Activated CD8-positive, alpha-beta memory T cell treated with anti-CD3 and anti-CD28 coated beads for 1 hour (primary cell): ENCODE measurements at places on chromosomes 5 and 9.

- no peak for DNase-seq
Measured at GRCh38 chr5:178186427-178186826, 744 bp downstream of the GMCL2 start.

DNA sequence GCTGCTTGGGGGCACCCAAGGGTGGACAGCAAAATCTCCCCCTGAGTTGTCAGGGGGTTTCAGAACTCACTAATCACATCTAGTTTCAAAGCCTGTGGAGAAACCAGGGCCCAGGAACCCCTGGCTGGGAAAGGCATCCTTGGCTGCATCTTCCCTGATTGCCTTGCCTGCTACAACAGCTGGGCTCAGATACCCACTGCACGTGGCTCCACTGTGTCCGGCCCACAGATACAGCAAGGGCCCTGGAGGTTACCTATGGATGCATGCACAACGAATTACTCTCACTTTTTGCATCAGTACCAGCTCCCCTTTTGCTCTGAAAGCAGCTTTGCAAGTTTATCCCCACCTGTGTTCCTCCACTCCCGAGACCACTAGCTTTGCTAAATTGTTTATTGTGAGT is 55.0 kb downstream of the ATP10B start:
- DNase-seq = no peak

DNA sequence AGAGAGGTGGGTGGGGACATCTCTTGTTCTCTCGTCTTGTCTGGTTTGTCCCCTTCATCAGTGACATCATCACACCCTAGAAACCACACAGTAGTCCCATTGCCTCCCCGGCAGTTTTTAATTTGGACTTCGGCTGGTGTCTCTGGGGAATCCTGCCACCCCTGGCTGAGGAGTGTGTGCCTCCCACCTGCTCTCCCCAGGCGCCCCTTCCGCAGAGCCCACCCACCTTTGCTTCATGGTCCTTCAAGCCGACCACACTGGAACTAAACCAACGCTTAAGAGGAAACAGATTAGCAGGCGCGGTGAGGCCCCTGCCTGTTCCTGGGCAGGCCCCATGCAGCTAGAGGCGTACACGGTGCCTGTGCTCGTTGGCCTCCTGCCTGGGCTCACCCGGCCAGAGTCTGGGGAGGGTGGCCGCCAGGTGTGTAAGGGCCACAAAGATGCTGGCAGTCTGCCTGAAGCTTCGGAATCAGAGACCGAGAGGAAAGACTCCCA is 107.6 kb upstream of the SPRY4 start:
- no peak for DNase-seq

GRCh38 chr5:140253985-140254384 is 48.9 kb downstream of the PFDN1 start:
- DNase-seq = no peak

- no peak for DNase-seq
Measured at GRCh38 chr5:139388198-139388821, 1.4 kb downstream of the MZB1 start.

DNA sequence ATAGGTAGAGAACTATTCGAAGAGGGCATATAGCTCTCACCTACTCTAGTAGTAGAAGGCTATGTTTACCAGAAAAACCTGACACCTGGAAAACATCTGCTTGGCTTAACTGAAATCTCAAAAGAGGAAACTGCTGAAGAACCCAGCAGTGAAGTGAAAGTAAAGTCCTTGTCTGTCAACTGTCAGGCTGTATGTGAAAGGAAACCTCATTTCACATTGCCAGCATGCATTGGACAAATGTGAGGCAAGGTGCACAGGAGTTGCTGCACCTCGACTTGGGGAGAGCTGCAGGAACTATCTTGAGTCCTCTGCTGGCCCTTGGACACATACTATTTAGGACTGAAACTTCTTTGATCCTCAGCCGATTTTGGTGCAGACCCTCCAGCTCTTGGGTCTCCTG is 53.3 kb downstream of the NREP start:
- DNase-seq = no peak

DNA sequence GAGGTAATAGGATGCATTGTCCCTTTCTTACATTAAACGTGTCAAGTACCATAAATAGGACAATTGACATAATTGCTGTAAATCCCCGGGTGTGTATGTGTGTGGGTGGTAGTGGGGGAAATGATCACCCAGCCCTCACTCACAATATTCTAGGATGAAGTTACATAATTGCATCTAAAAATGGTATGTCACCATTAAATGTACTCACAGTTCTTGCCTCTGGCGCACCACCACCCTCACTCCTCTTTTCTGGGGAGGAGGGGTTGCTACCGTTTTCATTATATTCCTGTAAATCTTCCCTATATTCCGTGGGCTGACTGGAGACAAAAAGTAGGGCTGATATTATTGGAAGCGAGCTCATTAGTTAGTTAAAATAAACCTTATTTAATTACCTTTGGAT is 563.8 kb downstream of the TLR4 start:
- DNase-seq = no peak

GRCh38 chr5:180343831-180344695 is 9.1 kb downstream of the GFPT2 start:
- no peak for DNase-seq

- DNase-seq = no peak
Measured at GRCh38 chr9:87233899-87234455, 263.7 kb upstream of the DAPK1 start.

DNA sequence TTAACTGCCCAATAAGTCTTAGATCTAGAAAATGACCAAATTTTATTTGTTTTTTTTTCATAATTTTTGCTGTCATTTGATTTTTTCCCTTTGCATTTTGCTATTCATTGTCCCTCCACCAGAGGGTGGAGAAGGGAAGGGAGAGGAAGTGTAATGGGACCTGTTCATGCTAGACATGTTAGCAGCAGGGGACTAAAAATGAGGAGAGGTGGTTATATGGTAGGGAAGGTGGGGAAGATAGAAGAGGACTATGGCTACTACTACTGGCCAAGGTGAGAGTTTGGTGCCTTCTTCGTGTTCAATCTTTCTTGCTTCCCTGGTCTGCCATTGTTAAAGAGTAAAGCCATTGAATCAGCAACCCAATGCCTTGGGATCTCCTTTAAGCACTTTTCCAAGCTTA is 6.4 kb downstream of the GRIA1 start:
- DNase-seq = no peak

GRCh38 chr9:75229605-75230332 is 141.5 kb downstream of the OSTF1 start:
- DNase-seq = no peak

- DNase-seq = no peak
Measured at GRCh38 chr5:51225789-51226742, 157.2 kb upstream of the ISL1 start.

DNA sequence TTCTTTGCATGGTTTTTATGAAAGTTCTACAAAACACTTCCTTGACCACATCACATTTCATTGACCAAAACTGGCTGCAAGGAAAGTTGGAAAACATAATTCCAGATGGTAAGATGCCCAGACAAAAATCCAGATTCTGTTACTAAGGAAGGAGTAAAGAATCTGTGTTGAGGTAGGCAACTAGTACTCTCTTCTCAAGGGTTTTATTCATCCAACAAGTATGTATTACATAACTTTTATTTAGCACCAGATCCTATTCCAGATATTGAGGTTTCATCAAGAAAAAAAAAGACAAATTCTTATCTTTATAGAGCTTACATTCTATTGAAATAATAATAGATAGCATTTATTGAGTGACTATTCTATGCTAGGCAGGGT is 43.2 kb upstream of the UGCG start:
- no peak for DNase-seq

- DNase-seq = peak; percentile 73
Measured at GRCh38 chr9:126914458-126915280, at the start of gene RALGPS1. TSS of gene RALGPS1 (plus strand) at chr9:126914782. CDS start at chr9:126962290, 47,508 bp downstream.

DNA sequence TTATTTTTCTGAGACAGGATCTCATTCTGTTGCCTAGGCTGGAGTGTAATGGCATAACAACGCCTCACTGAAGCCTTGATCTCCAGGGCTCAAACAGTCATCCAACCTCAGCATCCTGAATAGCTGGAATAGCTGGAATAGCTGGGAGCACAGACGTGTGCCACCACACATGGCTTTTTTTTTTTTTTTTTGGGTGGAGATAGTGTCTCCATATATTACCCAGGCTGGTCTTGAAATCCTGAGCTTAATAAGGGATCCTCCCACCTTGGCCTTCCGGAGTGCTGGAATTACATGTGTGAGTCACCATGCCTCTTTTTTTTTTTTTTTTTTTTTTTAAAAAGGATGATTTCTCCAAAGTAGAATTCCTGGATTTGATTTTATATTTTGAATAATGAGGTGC is 60.7 kb downstream of the NSD1 start:
- DNase-seq = no peak

- DNase-seq = no peak
Measured at GRCh38 chr9:101528015-101528414, 5.6 kb upstream of the RNF20 start.

GRCh38 chr5:109006129-109006528 is 258.4 kb downstream of the FER start:
- no peak for DNase-seq

GRCh38 chr5:42250-42649 is 49.7 kb upstream of the PLEKHG4B start:
- no peak for DNase-seq

GRCh38 chr5:171706736-171707441 is 78.7 kb upstream of the SMIM23 start:
- DNase-seq = no peak

GRCh38 chr5:19865336-19866089 is 122.5 kb downstream of the CDH18 start:
- DNase-seq = no peak

- no peak for DNase-seq
Measured at GRCh38 chr9:33129886-33130881, 37.0 kb downstream of the B4GALT1 start.

DNA sequence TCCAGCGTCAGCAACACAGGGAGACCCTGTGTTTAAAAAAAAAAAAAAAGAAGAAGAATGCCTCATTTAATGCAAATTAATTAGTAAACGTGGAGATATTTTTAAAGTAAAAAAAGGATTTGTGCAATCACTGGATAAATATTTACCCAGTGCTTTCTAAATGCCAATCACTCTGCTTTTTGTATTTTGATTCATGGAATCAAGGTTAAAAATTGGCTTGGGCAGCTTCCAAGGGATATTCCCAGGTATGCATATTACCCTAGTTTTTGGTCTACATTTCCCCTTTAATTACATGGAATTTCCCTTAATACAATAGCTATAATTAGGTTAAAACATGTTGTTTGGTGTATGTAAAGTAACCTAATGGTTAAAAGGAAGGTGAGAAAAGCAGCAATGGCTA is 31.4 kb upstream of the PDZD2 start:
- no peak for DNase-seq

- DNase-seq = no peak
Measured at GRCh38 chr5:178392931-178393394, 160.4 kb upstream of the PHYKPL start.

DNA sequence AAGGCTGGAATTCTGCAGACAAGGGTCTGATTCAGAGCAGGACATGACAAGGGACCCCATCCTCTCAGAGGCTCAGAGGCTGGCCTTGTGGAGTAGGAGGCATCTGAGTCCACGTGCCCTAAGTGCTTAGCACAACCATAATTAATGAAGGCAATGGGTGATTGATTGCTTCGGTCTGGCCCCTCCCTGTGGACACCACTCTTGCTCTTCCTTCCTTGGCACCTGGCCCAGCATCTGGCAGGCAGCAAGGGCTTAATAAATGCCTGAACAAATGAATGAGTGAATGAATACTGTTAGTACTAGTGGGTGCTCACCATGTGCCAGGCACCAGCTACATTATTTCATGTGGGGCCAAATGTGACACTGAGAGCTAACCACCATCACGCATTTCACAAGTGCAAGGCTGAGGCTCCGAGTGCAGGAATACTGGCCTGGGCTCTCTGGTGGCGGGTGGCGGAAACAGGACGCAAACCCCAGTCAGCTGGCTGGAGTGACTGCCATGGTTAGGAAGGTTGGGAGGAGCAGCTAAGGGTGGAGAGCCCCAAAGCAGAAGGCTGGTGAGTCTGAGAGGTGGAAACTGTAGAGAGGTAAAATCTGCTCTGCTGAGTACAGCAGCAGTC is 53.6 kb downstream of the ASS1 start:
- no peak for DNase-seq

- DNase-seq = no peak
Measured at GRCh38 chr5:131064669-131065371, 100.2 kb downstream of the HINT1 start.

GRCh38 chr5:16665601-16666000 is 48.8 kb upstream of the RETREG1 start:
- no peak for DNase-seq

- no peak for DNase-seq
Measured at GRCh38 chr5:116410336-116410890, 164.2 kb downstream of the SEMA6A start.

DNA sequence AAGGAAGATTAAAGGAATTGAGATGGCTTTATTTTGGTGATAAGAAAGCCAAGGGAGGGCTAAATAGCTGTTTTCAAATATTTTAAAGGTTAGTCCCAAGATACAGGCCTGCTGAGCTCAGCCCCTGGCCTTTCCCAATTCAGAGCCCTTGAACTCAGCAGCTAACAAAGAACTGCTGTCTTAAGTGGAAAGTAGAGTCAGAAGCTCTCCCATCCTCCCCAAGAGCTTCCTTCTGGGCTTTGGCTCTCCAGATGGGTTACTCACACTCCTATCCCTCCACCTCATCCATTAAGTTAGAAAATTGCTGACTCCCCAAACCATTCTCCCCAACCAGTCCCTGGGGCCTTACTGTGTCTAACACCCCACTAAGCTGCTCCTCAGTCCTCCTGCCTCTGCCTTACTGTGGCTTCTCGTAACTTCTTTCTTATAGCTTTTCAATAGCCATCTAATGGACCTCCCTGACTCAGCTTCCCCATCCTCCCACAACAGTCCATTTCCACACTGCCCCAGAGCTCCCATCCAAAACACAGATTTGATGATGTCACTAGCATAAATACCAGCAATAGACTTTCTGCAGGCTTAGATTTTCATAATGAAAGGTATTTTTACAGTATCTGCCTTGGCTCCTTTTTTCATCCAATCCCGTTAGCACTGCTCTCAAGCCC is 239.1 kb downstream of the ENC1 start:
- DNase-seq = no peak

- DNase-seq = no peak
Measured at GRCh38 chr5:6583049-6583880, 49.6 kb downstream of the NSUN2 start.

DNA sequence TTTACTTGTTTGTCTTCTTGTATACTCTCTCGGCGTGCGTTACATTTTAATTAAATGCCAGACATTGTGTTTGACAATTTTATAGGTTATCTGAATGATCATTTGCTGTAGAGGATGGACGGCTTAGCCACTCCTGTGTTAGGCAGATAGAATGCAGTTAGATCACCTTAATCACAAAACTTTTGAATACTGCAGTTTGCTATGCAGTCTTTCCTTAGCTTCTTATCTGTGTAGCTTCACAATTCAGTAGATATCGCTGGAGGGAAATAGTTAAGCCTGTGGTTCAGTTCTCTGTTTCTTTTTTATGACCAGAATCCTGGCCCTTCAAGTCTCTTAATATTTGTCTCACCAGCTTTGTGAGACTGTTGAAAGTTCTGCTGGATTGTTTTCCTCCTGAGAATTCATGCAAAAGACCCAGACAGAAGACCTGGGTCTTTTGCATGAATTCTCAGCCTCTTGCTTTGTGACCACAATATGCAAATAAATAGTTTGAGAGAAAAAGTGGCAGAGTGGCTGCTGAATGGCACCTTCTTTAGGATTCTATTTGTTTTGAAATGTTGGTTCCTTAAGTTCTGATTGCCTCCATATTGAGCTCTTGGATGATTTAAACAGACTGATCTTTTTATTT is 40.2 kb downstream of the RASA1 start:
- DNase-seq = no peak

GRCh38 chr5:132310141-132310834 is 16.1 kb downstream of the SLC22A4 start:
- DNase-seq = no peak

GRCh38 chr9:110994771-110995241 is 43.5 kb downstream of the LPAR1 start:
- no peak for DNase-seq
